Activated T-cell treated with anti-CD3 and anti-CD28 coated beads for 1 hour (primary cell): ENCODE measurements at places on chromosomes 1 and 21.
A peak's percentile ranks its signal among the peaks of the same experiment; 100 is the strongest.

GRCh38 chr1:210757677-210758076 is 376.3 kb downstream of the KCNH1 start:
- DNase-seq, result no peak

DNA sequence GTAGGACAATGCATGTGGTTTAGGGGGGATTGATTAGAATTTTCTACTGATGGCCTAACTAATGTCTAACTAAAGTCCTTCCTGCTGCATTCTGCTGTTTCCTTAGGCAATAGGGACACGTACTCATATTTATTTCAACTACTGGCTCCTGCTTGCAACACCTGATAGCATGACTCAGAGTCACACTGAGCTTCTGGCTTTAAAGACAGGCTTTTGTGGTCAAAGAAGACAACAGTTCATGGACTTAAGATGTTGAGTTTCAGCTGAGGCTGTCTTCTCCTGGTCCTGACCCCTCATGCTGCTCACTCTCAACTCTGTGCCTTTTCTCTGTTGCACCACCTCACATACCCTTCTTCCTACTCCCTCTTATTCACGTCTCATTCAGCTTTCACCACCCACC is 29.1 kb upstream of the TRABD2B start:
- no peak for DNase-seq

GRCh38 chr1:180579961-180580611 is 21.3 kb downstream of the OVAAL start:
- DNase-seq, result no peak

- no peak for DNase-seq
Observed at GRCh38 chr21:38937844-38938243, 132.1 kb downstream of the ETS2 start.

DNA sequence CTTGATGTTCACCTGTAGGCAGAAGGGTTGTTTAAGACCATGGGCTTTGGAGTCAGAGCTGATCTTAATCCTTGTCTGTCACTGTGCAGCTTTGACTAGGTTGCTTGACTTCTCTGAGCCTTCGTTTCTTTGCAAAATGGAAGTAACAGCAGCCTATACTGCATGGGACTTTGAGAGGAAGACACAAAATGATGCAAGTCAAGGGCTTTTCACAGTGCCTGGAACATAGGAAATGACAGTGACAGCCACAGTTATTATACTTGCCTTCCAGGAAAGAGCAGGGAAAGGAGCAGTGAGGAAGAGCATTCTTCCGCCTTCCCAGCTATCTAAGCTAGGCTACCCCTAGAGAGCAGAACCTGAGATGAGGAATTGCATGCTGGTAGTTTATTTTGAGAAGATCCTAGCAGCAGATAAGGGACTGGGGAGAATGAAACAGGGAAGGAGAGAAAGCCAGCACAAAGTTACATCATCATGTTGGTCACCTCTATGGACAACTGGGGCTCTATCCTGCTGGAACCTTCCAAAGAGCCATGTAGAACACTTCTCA is 3.1 kb downstream of the CSF3R start:
- no peak for DNase-seq

- no peak for DNase-seq
Observed at GRCh38 chr1:210908257-210908656, 225.7 kb downstream of the KCNH1 start.

DNA sequence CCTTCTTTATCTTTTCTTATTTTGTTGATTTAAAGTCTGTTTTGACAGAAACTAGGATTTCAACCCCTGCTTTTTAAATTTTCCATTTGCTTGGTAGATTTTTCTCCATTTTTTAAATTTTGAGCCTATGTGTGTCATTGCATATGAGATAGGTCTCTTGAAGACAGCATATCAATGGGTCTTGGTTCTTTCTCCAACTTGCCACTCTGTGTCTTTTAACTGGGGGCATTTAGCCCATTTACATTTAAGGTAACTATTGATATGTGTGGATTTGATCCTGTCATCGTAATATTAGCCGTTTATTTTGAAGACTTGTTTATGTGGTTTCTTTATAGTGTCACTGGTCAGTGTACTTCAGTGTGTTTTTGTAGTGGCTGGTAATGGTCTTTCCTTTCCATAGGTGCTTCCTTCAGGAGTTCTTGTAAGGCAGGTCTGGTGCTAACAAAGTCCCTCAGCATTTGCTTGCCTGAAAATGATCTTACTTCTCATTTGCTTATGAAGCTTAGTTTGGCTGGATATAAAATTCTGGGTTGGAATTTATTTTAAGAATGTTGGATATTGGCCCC is 223.9 kb downstream of the USP25 start:
- no peak for DNase-seq

GRCh38 chr21:25569084-25569483 is 38.2 kb downstream of the MRPL39 start:
- DNase-seq, result no peak

GRCh38 chr1:100971021-100971420 is 54.6 kb downstream of the DPH5 start:
- no peak for DNase-seq

DNA sequence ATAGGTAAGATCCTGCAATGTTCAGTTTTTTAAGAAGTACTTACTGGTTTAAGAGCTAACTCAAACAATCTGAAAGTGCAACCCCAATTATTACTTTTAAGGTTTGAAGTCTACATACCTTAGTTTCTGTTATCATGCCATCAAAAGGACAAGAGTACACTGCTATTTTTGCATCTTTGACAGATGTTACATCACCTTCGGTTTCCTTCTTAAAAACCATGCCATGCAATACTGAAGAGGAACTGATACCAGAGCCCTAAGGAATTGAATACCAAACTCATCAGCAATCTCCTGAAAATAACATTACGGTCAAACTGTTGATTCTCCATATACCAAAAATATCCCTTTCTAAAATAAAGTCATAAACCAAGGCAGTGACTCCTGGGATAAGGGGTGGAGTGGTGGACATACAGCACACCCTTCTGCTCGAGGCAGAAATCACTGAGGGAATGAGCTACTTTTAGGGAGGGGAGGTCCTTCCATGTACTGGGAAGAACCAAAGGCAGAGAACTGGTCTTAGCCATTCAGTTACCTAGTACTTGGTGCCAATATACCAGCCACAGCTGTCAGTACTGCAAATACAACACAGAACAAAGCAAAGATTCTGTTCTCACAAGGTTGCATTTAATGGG is 8.5 kb downstream of the CCT8 start:
- no peak for DNase-seq

DNA sequence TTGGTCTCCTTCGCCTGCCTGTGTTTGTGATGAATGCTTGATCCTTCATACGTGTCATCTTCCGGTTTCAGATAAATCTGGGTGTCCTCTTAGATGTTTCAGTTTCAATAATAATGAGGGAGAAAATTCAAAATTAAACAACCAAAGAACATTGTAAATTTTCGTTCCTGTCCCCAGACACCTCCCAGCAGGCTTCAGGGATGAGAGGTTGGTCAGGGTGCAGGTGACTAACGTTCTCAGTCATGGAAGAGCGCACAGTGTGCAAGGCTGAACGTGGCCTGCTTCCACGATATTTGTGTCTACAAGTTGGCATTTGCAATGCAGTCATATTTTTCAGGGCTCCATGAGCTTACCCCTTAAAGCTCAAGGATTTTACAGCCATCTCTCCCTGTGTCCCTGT is 147.1 kb upstream of the ARHGEF16 start:
- DNase-seq, result no peak

DNA sequence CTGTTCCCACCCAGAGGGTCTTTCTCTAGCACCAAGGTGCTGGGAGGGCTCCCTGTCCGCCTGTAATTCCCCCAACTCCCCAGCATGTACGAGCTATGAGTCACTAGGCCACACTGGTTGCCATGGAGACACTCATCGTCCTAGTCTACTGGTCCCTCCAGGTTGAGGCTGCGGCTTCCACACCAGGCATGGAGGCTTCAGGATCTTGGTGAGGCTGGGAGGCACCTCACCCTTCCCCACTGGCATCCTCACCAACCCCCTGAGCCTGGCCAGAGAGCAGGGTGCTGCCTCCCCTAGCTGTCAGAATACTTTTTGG is 75.6 kb upstream of the KAZN start:
- no peak for DNase-seq

GRCh38 chr1:221839321-221839720 is 97.4 kb upstream of the DUSP10 start:
- no peak for DNase-seq

GRCh38 chr21:40792691-40793456 is 54.1 kb downstream of the DSCAM start:
- no peak for DNase-seq

GRCh38 chr1:56986397-56986796 is 20.6 kb upstream of the C8B start:
- no peak for DNase-seq

DNA sequence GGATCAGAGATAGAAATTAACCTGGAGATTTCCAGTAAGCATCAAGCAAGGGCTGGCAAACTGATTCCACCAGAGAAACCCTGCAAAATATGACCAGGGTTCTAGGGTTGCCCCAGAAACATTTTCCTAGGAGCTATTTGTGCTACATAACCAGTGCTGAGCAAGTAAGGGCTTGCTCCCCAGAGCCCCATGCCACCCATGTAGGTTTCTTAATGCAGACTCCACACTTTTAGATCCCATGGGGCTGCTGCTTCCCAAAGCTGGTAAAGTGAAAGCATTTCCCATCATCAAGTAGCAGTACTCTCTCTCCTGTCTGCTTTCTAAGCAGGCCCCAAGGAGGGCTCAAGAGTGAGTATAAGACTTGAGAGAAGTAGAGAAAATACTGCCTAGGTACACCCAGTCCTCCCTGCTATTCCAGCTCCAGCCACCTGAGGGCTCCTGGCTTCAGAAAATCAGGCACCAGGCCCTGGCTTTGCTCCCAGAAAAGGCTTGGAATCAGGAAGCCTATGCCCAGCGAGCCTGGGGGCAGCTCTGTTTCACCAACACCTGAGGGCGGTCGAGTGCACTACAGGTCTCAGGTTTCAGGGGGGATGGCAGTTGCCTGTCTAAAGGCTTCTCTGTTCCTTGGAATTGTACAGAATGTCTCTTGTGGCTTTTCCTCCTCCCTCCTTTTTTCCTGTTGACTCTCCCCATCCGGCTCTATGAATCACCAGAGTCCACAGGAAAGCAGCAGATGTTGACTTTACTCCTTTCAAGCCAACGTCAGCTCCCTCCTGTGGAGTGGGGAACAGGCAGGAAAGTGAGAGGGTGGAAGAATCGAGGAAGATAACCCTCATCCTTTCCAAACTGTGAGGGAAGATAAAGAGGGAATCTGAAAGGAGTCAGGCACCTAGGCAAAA is 6.2 kb upstream of the ANKRD35 start:
- peak; percentile 42 for DNase-seq

GRCh38 chr1:86082183-86082582 is 74.4 kb downstream of the COL24A1 start:
- DNase-seq, result no peak

GRCh38 chr1:233331676-233332519 is 4.4 kb downstream of the MAP3K21 start:
- DNase-seq, result no peak

GRCh38 chr1:180217006-180217405 is 13.1 kb upstream of the LHX4 start:
- no peak for DNase-seq

- DNase-seq, result no peak
Observed at GRCh38 chr1:200512191-200512590, 102.4 kb upstream of the ZNF281 start.

DNA sequence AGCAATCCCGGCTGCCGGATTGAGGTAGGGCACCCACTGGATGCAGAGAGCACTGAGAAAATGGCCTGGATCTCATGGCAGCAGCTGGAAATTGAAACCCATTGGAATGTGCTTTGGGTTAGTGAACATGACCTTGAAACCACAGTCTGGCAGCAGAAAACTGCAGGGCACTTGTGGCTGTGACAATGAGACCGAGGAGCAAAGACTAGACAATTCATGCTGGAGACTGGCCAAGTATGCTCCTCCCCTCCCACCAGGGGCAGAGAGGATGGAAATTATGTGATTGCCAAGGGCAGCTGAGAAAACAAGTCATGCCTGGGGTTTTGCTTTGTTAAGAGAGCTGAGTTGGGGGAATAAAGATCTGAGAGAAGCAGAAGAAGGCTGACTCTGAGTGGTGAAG is 60.7 kb downstream of the ZNF697 start:
- no peak for DNase-seq

- DNase-seq, result no peak
Observed at GRCh38 chr1:244100704-244101453, 49.8 kb downstream of the ZBTB18 start.

GRCh38 chr1:240586006-240586405 is 25.9 kb downstream of the GREM2 start:
- DNase-seq, result no peak

DNA sequence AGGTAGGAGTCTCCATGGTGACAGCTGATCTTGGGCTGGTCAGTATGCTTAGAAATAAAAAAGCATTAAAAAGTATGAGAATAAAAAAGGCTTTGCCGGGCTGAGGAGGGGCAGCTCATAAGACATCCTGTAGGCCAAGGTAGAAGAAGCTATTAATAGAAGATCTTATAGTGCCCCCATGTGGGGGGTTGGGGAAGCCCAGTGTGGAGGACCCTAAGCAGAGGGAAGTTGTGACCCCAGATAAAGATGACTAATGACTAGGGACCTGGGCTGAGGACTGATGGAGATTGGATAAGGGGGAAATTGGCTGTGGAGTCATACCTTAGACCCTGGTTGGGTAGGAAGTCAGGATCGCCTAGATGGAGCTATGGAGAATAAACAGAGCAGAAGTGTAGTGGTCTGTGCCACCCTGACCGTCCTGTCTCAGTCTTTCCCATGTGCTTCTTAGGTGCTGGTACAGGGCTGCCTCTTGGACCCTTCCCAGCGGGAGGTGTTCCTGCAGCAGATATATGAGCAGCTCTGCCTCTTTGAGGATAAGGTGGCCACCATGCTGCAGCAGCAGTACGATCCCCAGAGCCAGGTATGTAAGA is 25.0 kb downstream of the SZT2 start:
- peak; percentile 53 for DNase-seq

DNA sequence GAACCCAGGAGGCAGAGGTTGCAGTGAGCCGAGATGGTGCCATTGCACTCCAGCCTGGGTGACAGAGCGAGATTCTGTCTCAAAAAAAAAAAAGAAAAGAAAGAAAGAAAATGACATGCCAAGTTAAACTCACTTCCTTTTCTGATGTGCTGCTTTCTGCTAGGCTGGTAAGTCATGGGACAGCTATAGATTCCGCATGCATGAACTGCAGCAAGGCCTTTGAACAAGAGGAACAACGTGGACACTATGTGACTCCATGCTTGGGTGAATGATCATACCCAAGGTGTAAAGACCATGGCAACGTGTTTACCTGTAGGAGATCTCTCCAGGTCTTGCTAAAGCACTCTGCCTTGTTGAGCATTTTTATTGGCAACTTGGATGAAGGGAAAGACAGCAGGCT is 10.3 kb upstream of the TTF2 start:
- DNase-seq, result no peak

- no peak for DNase-seq
Observed at GRCh38 chr1:147611586-147611985, 58.7 kb downstream of the ACP6 start.

GRCh38 chr21:18622383-18622782 is 218.8 kb upstream of the TMPRSS15 start:
- DNase-seq, result no peak

- DNase-seq, result no peak
Observed at GRCh38 chr1:20685741-20686140, 24.6 kb upstream of the DDOST start.

GRCh38 chr1:930633-931138 is 7.0 kb downstream of the SAMD11 start:
- DNase-seq, result no peak
